ENCODE measurements at places on chromosomes 1 and 21.
A peak's percentile ranks its signal among the peaks of the same experiment; 100 is the strongest.

- no peak for DNase-seq
Observed at GRCh38 chr1:37055631-37056030, 21.3 kb upstream of the GRIK3 start.

GRCh38 chr1:36486439-36487335, 4.0 kb upstream of the CSF3R start:
- no peak for DNase-seq

GRCh38 chr1:200704986-200705500, 33.6 kb upstream of the CAMSAP2 start:
- no peak for DNase-seq

DNA sequence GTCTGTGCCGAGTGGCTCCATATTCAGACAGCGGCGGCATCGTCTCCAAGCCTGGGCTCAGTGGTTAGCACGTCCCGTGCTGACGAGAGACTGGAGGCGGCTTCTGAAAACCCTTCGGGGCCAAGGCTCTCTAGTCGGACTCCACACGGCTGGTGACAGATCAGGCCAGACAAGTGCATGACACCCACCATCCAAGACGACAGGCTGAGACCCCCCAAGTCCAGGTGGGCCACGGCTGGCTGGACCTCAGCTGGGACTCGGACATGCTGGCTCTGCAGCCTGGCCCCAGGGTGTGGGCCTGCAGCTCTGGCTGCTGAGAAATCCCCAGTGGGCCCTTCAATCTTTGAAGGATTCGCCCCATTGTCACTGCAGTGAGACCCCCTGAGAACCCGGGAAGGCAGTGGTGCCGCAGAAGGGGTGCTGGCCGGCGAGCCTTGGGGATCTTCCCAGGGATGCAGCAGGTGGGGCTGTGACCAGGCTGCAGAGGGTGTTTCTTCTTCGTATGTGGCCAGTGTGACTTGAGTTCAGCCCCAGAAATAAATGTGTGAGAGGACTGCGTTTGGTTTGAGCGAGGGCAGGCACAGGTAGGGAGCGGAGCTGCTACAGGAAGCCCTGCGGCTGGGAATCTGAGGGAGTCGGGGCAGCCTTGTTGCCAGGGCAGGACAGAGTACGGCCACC, 15.9 kb upstream of the SLC19A1 start:
- DNase-seq, result no peak

- no peak for DNase-seq
Observed at GRCh38 chr1:221793439-221794078, 51.7 kb upstream of the DUSP10 start.

- DNase-seq, result no peak
Observed at GRCh38 chr1:224767031-224767430, 150.9 kb downstream of the CNIH3 start.

- no peak for DNase-seq
Observed at GRCh38 chr1:199067483-199067882, 428.6 kb downstream of the PTPRC start.

DNA sequence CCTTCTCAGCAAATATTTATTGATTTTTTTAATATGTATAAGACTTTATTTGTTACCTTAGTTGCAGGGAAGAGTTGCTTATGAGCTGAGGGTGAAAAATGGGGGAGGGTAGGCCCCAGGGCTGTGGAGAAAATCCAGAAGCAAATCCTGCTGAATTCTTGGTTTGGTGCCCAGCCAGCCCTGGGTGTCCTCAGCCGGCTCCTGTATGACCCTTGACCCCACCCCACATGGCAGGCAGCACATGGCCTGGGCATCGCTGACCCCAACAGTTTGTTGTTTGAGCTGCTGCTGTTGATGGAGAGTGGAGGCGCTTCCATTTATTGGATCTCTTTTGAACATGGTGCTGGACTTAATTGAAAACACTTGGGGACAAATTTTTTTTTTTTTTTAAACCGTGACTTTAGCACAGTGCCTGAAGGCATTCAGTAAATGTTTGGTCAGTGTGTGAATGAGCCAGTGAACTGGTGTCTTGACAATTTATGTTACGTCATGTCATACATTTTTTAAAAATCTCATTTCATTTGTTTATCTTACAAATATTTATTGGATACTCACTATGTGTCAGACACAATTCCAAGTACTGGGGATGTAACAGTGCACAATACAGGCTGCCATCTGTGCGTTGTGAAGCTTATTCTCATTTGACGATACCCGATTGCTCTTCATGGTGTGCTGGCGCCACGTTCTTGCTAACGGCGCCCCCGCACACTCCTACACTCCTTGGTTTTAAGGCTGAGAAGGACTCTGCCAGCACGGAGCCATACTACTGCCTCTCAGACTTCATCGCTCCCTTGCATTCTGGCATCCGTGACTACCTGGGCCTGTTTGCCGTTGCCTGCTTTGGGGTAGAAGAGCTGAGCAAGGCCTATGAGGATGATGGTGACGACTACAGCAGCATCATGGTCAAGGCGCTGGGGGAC, 98.8 kb downstream of the MTR start:
- DNase-seq, result peak; percentile 81

GRCh38 chr1:234827656-234828055, 217.7 kb upstream of the IRF2BP2 start:
- DNase-seq, result no peak

GRCh38 chr1:165539908-165540307, 3.9 kb upstream of the LRRC52 start:
- DNase-seq, result no peak

DNA sequence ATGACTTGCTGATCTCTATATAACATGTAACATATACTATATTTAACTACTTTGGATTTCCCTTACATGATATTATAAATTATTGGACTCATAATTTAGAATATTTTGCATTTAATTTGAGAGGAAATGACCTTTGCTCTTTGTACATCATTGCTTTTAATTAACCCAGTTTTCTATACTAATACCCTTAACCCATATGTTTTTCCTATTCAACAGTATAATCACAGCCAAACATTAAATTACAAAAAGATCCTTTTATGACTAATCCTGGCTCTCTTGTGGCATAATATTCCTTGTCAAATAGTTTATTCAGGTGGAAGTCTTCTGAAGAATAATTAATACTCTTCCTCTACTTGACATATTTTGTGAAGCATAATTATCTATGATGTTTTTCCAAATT, 56.0 kb upstream of the GPR52 start:
- DNase-seq, result no peak

DNA sequence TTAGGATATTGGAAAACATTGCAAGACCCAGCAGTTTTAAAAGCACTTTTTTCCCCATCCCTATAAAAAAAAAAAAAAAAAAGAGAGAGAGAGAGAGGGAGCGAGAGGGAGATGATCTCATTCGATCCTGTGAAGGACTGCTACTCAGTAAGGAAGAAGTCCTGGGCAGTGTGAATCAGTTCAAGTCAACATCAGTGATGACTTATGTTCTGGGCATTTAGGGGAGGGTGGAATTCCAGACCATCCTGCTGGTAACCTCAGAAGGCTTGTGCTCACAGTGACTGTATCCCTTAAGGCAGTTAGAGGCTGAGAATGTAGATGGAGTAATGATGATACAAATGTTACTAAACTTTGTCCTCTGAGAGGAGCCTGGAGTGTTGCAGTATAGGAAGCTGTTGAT, 151.4 kb downstream of the TGFB2 start:
- DNase-seq, result peak; percentile 100

DNA sequence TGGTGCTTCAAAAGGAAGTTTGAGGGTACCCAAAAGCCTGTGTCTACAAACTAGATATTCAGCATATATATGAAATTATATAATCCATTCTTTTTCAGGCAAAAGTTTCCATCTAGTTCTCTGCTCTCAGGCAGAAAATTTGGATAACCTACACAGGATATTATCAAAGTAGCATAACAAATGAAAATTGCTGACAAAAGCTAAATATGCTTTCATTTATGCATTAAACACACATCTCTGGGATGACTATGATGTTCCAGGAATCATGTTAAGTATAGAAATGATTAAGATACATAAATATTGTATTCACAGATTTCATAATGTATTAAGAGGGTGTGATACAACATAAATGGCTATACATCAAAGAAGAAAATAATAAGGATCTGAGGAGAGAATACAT, 92.8 kb downstream of the LRRC53 start:
- DNase-seq, result no peak

DNA sequence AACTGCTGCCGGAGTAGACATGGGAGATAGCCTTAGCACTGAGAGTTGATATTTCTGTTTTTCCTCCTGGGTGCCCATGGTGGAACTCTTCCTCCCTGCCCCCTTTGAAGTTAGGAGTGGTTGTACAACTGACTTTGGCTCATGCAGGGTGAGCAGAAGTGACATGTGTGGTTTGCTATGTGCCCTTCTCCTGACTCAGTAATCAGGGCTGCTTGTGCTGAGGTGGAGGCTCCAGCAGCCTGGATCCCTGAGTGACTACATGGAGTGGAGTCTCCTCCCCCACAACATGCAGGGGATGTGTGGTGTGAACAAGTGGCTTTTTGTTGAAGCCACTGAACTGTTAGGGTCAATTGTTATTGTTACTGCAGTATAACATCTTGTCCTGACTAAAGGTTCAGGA, 261.6 kb downstream of the CAMTA1 start:
- peak; percentile 28 for DNase-seq

DNA sequence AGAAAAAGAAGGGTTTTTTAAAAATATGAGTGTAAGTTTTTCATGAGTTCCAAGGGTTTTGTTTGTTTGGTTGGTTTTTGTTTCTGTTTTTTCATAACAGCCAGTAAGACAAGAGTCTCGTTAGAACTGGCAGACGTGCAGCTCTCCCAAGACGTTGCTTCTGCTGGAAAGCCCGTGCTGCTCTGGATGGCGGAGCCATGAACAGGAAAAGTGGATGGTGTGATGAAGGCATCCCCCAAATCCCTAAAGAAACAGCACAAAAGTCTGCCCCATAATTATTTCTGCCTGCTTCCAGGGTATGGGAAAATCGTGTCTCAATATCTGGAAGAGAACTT, 157.9 kb upstream of the BACE2 start:
- no peak for DNase-seq

DNA sequence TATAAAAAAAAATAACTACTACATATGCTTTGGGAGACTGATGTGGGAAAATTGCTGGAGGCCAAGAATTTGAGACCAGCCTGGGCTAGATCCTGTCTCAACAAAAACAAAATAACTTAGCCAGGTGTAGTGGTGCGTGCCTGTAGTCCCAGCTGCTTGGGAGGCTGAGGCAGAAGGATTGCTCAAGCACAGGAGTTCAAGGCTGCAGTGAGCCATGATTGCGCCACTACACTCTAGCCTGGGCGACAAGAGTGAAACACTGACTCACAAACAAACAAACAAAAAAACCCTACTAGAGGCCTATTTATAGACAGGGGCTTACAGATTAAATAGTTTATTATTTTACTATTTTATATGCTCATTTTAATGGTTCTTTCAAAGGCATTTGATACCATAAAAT, 80.0 kb downstream of the LHX4 start:
- peak; percentile 9 for DNase-seq

GRCh38 chr1:245277276-245277675, 122.5 kb downstream of the KIF26B start:
- DNase-seq, result no peak

DNA sequence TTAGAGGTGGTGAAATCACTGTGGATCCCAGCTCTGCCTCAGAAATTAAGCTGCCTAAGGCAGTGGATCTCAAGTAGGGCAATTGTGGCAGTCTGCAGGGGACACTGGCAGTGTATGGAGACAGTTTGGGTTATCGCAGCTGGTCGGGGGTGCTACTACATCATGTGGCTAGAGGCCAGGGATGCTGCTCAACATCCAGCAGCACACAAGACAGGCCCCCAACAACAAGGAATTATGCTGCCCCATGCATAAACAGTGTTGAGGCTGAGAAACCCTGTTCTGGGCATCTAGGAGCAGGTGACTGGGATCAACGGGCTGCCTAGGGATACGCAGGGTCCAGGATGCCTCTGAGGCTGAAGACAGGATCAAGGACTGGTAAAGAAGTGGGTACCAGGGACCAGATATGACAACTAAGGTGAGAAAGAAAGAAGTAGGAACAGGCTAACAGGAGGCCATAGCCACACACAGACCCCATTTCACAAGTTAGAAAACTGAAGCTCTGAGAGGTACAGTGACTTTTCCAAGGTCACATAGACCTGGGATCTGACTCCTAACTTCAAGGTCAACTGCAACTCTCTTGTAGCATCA, 8.7 kb downstream of the BATF3 start:
- DNase-seq, result no peak

DNA sequence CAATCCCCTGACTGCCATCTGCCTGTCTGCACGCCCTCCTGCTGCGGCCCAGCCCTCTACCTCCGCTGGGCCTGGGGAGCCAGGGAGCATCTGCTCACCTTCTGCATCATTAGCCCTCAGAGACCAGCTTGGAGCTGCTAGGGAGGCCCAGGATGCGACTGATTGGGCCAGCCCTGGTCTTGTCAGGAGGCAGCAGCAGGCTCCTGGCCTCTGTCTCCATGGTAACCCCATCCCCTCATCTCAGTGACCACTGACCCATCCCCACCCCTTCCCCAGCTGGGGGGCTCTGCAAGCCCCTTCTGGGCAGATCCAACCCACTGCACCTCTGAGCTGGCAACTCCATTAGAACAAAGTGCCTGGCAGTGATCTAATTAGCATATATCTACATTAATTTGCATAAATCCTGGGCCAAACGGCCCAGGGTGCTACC, 37.7 kb downstream of the NKAIN1 start:
- DNase-seq, result no peak

DNA sequence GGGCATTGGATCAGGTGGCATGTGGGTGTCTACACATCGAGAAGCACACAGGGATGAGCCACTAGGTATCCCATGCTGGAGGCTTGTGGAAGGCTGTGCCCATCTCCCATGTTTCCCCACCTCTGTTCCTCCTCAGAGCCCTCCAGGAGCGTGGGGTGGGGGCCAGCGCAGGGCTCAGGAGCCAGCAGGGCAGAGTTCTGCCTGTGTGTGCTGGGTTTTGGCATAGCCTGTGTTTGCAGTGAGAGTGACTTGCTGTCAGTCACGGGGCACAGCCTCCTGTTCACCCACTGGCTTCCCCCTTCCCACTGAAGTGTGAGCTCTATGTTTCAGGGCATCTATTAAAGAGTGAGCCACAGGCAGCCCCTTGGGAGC, 10.4 kb downstream of the IBA57 start:
- no peak for DNase-seq

DNA sequence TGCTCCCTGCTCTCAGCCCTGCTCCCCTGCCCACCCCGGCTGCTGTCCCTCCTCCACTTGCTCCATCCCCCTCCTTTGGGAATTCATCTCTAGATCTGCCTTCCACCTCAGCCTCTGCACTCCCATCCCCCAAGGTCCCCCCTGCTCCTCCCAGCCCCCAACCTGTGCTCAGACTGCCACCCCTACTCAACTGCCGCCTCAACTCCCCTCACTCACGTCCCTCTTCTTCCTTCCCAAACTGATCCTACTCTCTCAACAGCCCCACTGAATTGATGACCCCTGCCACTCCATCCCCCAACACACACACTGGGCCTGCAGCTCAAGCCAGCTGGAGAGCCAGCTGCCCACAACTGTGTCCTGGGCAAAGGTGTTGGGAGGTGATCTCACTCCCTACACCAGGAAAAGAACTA, 15.8 kb upstream of the ETV3L start:
- DNase-seq, result no peak
